ENCODE measurements at places on chromosomes 13 and 19. TPM values are rescaled to one million over a fixed set of nuclear protein-coding genes. Genes with fewer than 3 reads are reported as not detected.

Gene SULT2B1
- 0.09 TPM for polyA plus RNA-seq

DNA sequence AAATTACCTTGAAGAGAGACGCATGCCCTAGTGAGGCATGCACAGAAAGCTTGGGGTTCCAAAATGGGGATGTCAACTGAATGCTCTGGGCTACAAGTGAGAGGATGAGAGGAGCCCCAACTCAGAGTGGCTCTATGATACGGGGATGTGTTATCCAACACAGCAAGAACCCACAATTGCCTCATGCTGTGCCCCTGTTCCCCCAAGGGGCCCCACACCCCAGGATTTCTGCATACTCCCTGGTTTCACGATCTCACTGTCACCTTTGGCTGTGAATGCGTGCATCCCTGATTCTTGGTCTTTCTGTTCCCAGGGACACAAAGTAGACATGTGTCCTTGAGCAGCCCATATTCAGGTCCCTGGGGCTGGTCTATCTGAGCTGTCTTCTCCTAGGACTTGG is 29.3 kb downstream of the WDR88 start:
- H3K36me3 ChIP-seq, result no peaks in the 10 kb centered on the region
- DNase-seq, result no peak
- no peak overlapping the region for H3K27ac ChIP-seq
- no peaks in the 10 kb centered on the region for H3K27me3 ChIP-seq
- peaks cover 12% of the 10 kb centered on the region for H3K4me1 ChIP-seq
- no peak overlapping the region for H3K4me3 ChIP-seq

DNA sequence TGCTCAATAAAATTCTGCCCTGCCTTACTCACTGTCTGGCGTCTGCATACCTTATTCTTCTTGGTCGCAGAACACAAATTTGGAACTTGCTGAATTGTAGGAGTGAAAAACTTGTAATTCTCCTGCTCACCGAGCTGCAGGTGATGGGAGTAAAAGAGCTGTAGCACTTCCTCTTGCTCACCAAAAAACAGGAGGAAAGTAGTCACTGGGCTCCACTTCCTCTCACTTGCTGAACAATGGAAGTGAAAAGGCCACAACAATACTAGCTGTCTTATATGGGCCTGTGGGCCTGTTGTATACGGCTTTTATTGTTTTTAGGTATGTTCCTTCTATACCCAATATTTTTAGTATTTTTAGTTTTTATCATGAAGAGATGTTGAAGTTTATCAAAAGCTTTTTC is 978.7 kb downstream of the SLITRK5 start:
- H3K4me1 ChIP-seq, result no peaks in the 10 kb centered on the region
- H3K27ac ChIP-seq, result no peak overlapping the region
- no peaks in the 10 kb centered on the region for H3K27me3 ChIP-seq
- no peak overlapping the region for H3K4me3 ChIP-seq

GRCh38 chr13:37446503-37446902 is 152.1 kb downstream of the POSTN start:
- no peak overlapping the region for H3K4me3 ChIP-seq
- no peak for DNase-seq
- no peak overlapping the region for H3K27ac ChIP-seq
- no peaks in the 10 kb centered on the region for H3K27me3 ChIP-seq

GRCh38 chr13:66681403-66681802 is 548.7 kb downstream of the PCDH9 start:
- H3K27ac ChIP-seq, result no peak overlapping the region
- no peak for DNase-seq
- no peaks in the 10 kb centered on the region for H3K36me3 ChIP-seq
- H3K27me3 ChIP-seq, result no peaks in the 10 kb centered on the region
- H3K4me3 ChIP-seq, result no peak overlapping the region
- H3K4me1 ChIP-seq, result no peaks in the 10 kb centered on the region

DNA sequence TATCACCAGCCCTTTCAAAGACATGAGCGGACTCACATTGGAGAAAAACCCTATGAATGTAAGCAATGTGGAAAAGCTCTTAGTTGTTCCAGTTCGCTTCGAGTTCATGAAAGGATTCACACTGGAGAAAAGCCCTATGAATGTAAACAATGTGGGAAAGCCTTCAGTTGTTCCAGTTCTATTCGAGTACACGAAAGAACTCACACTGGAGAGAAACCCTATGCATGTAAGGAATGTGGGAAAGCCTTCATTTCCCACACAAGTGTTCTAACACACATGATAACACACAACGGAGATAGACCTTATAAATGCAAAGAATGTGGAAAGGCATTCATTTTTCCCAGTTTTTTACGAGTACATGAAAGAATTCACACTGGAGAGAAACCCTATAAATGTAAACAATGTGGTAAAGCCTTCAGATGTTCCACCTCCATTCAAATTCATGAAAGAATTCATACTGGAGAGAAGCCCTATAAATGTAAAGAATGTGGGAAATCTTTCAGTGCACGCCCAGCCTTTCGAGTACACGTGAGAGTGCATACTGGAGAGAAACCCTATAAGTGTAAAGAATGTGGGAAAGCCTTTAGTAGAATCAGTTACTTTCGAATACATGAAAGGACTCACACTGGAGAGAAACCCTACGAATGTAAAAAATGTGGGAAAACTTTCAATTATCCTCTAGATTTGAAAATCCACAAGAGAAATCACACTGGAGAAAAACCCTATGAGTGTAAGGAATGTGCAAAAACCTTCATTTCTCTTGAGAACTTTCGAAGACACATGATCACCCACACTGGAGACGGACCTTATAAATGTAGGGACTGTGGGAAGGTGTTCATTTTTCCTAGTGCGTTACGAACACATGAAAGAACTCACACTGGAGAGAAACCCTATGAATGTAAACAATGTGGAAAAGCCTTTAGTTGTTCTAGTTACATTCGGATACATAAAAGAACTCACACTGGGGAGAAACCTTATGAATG is 17.6 kb downstream of the ZNF791 start:
- H3K27me3 ChIP-seq, result no peaks in the 10 kb centered on the region
- H3K4me1 ChIP-seq, result no peaks in the 10 kb centered on the region
- DNase-seq, result no peak
- H3K4me3 ChIP-seq, result peak overlapping the region; percentile 5

DNA sequence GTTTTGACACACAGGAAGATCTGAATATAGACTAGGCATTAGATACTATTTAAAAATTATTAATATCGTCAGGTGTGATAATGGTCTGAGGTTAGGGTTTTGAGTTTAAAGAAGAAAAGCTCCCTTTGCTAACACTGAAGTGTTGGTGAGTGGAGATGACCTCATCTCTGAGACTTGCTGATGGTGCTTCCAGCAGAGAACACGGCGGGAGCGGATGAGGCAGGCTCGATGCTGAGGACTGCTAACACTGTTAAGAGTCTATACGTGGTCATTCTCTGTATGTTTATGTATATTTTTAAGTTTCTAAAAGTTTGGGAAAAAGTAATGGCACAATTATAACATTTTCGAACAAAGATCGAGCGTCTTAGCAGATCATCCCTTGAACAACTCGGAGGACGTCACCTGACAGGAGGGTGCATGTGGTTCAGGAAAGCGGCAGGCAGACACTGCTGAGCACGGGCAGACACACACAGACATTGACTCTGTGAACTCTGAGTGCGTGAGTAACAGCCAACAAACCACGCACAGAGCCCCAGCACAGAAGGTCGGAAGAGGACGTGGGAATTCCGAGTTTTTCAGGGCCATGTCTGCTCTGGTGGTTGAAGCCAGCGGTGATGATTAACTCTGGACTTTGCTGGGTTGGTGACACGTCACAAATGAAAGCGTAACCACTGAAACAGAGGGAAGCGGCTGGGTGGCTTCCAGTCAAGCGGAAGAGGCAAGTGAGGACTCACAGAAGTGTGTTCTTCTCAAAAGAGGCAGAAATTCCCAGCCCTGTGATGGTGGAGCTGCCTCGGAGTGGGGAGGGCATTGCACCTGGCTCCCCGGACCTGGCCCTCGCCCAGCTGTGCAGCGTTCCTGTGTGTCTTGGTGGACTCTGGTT is 91.9 kb upstream of the TEX29 start:
- no peaks in the 10 kb centered on the region for H3K4me1 ChIP-seq
- no peak overlapping the region for H3K4me3 ChIP-seq
- H3K27me3 ChIP-seq, result no peaks in the 10 kb centered on the region
- no peak for DNase-seq
- peaks cover 18% of the 10 kb centered on the region for H3K36me3 ChIP-seq

DNA sequence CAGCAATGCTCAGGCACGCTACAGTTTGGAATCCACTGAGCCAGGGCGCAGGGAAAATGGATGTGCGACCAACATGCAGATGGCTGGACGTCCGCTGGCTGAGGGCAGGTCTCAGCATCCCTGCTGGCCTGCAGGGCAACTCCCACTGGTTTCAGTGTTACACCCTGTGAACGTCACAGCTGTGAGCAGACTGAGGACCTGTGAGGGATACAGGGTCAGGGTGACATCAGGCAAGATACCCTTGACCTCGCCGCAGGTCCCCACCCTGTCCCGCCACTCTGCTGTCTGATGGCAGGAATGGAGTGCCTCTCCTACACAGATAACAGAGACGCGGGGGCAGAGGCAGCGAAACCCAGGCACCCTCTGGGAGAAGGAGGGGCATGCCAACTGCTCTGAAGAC is 19.1 kb downstream of the ZFR2 start:
- H3K4me1 ChIP-seq, result no peaks in the 10 kb centered on the region
- no peak overlapping the region for H3K4me3 ChIP-seq
- H3K36me3 ChIP-seq, result no peaks in the 10 kb centered on the region
- DNase-seq, result no peak
- no peak overlapping the region for H3K27ac ChIP-seq

DNA sequence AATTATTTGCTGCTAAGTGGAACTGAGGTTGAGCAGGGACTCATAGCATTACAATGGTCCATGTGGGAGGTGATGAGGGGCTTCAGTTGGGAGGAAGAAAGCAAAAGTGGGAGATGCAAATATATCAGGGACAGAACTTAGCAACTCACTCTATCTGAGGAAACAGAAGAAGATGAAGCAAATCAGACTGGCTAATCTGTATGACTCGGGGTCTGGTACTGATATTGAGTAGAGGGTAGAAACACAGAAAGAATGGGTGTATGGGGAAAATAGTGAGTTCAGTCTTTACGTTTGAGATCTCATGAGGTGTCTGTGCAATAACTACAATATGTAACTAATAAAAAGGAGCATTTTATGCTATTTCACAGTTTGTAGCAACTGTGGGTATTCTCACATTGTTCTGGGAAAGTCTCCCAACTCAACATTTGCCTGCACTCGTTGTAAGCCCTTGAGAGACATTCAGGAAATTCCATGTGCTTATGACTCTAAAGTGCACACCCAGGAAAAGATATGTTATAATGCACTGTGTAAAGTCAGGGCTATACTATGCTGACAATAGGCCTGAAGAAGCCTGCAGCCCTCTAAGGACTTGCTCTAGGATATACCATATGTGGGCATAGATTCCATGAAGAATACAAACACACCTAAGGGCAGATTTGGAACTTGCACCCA is 183.5 kb downstream of the SPRY2 start:
- no peak overlapping the region for H3K27ac ChIP-seq
- no peaks in the 10 kb centered on the region for H3K36me3 ChIP-seq
- no peaks in the 10 kb centered on the region for H3K27me3 ChIP-seq
- H3K4me3 ChIP-seq, result no peak overlapping the region

DNA sequence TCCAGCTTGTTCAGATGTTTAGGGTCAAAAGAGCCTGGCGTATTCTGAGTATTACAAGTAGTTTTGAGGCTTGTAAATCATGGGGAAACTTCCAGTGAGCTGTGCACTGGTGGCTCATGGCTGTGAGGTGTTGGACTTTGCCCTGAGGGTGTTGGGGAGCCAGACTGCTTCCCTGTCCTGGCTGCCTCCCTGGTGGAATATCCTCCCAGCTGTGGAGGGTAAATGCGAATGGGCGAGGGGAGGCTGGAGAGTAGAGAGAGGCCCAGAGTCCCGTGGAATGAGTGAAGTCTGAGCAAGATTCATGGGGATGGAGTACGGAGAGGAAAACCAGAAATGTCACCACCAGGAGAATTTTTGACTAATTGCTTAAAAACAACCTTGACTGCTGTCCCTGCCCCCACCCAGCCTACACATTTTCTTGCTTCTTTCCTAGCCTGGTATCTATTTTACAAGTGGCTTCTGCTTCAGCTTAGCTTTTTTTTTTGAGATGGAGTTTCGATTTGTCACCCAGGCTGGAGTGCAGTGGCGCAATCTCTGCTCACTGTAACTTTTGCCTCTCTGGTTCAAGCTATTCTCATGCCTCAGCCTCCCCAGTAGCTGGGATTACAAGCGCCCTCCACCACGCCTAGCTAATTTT is 3.7 kb downstream of the SNRPA start:
- H3K4me3 ChIP-seq, result peak overlapping the region; percentile 16
- H3K4me1 ChIP-seq, result peaks cover 61% of the 10 kb centered on the region
- H3K36me3 ChIP-seq, result peaks cover 43% of the 10 kb centered on the region
- H3K27me3 ChIP-seq, result no peaks in the 10 kb centered on the region
- peak overlapping the region; percentile 80 for H3K27ac ChIP-seq
- peak; percentile 84 for DNase-seq

GRCh38 chr19:28633319-28634018 is 579.5 kb downstream of the UQCRFS1 start:
- H3K36me3 ChIP-seq, result no peaks in the 10 kb centered on the region
- H3K27me3 ChIP-seq, result no peaks in the 10 kb centered on the region
- no peak overlapping the region for H3K27ac ChIP-seq
- H3K4me1 ChIP-seq, result no peaks in the 10 kb centered on the region
- DNase-seq, result peak; percentile 52
- H3K4me3 ChIP-seq, result no peak overlapping the region

DNA sequence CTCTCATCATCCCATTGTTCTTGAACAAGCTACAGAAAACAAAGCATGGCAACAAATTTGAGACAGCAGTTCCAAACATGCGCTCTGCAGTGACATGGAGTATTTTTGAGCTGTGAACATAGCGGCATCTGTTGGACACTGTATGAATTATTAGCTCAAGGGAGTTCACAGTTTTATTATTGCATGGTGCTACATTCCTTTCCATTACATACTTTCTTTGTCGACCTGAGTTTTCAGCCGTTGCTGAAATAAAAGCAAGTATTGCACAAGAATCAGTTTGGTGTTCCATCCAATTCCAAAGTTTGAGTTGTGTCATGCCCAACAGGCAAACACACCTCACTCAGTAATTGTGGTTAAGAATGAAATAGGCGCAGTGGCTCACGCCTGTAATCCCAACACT is 30.1 kb upstream of the METTL21C start:
- H3K27ac ChIP-seq, result no peak overlapping the region
- peaks cover 4% of the 10 kb centered on the region for H3K4me1 ChIP-seq
- DNase-seq, result no peak
